Upper lobe of left lung (tissue), 6 donors: ENCODE measurements at places on chromosomes 6 and 20.

- no peak overlapping the region for H3K27ac ChIP-seq
- H3K4me3 ChIP-seq, result no peak overlapping the region
- H3K27me3 ChIP-seq, result no peaks in the 10 kb centered on the region
- no peaks in the 10 kb centered on the region for H3K36me3 ChIP-seq
- no peaks in the 10 kb centered on the region for H3K4me1 ChIP-seq
- DNase-seq, result no peak
Observed at GRCh38 chr6:95431637-95432228, 145.6 kb upstream of the MANEA start.

DNA sequence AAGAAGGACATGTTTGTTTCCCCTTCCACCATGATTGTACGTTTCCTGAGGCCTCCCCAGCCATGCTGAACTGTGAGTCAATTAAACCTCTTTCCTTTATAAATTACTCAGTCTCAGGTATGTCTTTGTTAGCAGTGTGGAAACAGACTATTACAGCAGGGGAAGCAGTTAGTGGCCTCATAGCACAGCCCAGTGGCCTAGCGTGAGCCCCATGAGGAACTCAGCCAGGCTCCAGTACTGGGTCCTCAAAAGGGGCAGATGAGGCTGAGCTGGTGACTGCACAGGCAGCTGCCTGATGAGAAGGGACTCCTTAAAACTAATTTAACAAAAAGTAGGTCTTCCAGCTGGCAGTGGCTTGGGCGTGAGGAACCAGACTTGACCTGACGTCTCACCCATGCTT lies 399.9 kb downstream of the CDH26 start:
- H3K27me3 ChIP-seq, result no peaks in the 10 kb centered on the region
- H3K4me3 ChIP-seq, result no peak overlapping the region
- DNase-seq, result no peak
- H3K36me3 ChIP-seq, result no peaks in the 10 kb centered on the region

DNA sequence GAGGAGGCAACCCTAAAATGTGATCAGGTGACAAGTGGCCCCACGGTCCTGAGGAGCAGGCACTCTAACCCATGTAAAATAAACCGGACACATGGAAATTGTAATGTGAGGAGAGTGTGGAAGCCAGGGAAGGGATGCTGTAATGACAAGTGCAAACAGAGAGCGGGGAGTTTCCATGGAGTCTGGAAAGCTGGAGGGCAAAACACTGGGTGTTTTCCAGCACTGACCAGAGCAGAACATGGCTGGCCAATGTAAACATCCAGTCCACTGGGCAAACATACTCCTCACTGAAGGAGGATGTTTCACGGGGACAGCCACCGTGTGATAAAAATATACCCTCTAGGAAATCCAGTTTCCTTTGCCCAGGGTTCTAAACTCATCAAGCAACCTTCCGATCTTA lies 219.0 kb upstream of the JARID2 start:
- DNase-seq, result peak; percentile 36
- no peak overlapping the region for H3K27ac ChIP-seq
- no peaks in the 10 kb centered on the region for H3K36me3 ChIP-seq
- no peak overlapping the region for H3K4me3 ChIP-seq

DNA sequence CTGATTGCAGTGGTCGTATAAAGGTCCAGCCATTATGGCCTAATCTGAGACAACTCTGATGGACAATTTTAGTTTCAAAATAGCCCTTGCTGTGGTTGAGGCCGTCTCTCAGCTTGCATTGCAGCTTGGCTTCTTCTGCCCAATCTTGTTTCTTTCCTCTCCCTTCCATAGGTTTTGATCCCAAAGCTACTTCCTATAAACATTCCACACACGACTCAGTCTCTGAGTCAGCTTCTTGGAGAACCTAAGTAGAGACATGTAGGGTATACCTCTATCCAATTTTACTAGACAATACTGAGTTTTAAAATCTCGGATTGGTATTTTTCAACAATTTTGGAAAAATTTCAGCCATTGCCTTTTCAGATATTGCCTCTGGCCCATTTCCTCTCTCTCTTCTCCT lies 13.4 kb downstream of the IYD start:
- H3K4me1 ChIP-seq, result peaks cover 2% of the 10 kb centered on the region
- H3K27ac ChIP-seq, result no peak overlapping the region
- H3K4me3 ChIP-seq, result no peak overlapping the region
- no peaks in the 10 kb centered on the region for H3K27me3 ChIP-seq
- DNase-seq, result no peak

DNA sequence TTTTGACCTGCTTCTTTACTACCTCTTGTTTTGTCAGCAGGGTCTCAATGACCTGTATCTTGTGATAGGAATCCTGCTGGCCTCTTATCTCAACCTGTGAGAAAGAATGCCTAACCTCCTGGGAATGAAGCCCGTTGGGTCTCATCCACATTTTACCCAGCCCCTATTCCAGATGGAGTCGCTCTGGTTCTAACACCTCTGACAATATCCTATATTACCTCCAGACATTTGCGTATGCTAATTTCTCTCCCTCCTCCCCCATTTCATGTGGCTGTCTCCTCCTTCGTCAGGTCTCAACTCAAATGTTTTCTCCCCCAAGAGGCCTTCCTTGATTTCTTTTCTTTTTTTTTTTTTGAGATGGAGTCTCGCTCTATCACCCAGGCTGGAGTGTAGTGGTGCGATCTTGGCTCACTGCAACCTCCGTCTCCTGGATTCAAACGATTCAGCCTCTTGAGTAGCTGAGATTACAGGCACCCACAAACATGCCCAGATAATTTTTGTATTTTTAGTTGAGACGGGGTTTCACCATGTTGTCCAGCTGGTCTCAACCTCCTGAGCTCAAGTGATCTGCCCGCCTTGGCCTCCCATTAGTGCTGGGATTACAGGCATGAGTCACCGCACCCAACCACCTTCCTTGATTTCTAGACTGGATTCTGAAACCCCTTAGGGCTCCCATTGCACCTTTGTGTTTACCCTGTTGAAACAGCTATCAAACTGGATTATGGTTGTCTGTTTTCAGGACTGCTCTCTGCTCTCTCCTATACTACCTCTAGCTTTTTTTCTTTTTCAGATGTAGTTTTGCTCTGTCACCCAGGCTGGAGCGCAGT lies 49.5 kb upstream of the B4GALT5 start:
- H3K36me3 ChIP-seq, result no peaks in the 10 kb centered on the region
- no peak overlapping the region for H3K27ac ChIP-seq
- no peak for DNase-seq
- peaks cover 30% of the 10 kb centered on the region for H3K4me1 ChIP-seq
- no peak overlapping the region for H3K4me3 ChIP-seq
- H3K27me3 ChIP-seq, result no peaks in the 10 kb centered on the region

DNA sequence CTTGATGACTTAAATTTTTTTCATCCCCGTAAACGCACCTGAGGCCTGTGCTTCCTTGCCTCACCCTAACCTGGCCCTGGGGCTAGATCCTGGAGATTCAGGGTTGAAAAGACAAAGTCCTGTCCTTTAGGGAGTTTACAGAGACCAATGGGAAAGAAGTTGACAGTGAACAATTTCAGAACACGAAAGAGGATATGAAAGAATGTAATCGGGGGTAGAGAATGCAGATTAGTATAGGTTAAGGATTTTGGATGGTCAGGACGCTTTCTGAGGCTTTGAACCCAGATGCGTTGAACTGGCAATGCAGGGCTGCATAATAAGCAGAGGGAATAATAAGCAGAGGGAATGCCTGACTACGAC lies 1.7 kb upstream of the FBXO5 start:
- H3K4me1 ChIP-seq, result peaks cover 24% of the 10 kb centered on the region
- DNase-seq, result no peak
- H3K27me3 ChIP-seq, result no peaks in the 10 kb centered on the region
- H3K4me3 ChIP-seq, result peak overlapping the region; percentile 67
- H3K27ac ChIP-seq, result peak overlapping the region; percentile 86

- peaks cover 24% of the 10 kb centered on the region for H3K4me1 ChIP-seq
- H3K4me3 ChIP-seq, result no peak overlapping the region
- no peak for DNase-seq
- H3K36me3 ChIP-seq, result no peaks in the 10 kb centered on the region
Observed at GRCh38 chr6:7732228-7732627, 6.3 kb downstream of the BMP6 start.

- peaks cover 31% of the 10 kb centered on the region for H3K36me3 ChIP-seq
Observed at GRCh38 chr6:84161190-84161589, 66.3 kb downstream of the CEP162 start.

DNA sequence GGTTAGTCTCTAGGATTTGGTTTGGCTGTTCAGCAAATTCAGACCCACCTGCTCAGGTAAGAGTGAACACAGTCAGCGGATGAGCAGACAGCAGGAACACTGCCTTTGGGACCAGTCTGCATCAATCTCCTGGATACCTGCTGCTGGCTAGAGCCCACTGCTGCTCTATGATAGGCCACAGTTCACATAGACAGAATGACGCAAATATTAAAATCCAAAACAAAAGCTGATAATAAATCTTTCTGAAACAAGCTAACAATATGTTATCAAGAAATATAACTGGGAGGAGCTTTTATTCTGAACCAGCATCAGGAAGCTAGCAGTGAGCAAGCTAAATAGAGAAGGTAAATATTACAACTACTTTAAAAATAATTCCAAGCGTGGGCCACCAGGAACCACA lies at the start of gene TAAR1:
Gene TAAR1, minus strand, starts transcription at position 101 of the 400 bp plus-strand sequence. CDS start 13,179 bp downstream, outside the sequence.
- no peak within 1 kb of the TSS for H3K4me3 ChIP-seq
- no peak for DNase-seq
- H3K36me3 ChIP-seq, result no peaks in the 10 kb centered on the region
- no peaks in the 10 kb centered on the region for H3K4me1 ChIP-seq
- H3K27ac ChIP-seq, result no peak within 1 kb of the TSS
